Activated naive CD4-positive, alpha-beta T cell treated with anti-CD3 and anti-CD28 coated beads, Interleukin-2, amount 50 U/mL, for 72 hours (primary cell): ENCODE measurements at places on chromosomes 12 and 14. TPM values are rescaled to one million over a fixed set of nuclear protein-coding genes. Genes with fewer than 3 reads are reported as not detected.

FAM181A gene
- not detected for total RNA-seq

SPX gene
- 0.30 TPM for total RNA-seq

DNA sequence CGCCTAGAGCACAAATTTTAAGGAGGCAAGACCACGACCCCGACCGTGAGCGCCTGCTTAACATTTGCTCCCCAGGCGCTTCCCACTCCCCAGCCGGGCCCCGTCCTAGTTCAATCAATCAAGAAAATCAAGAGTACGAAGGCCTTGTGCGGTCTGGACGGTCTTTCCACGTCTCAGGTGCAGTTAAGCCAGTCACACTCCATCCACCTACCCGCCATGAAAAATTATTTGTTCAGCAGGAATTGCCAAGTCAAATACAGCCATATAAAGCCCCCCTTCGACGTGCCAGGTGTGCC, 603 bp upstream of the LRR1 start:
- DNase-seq, result no peak

DNA sequence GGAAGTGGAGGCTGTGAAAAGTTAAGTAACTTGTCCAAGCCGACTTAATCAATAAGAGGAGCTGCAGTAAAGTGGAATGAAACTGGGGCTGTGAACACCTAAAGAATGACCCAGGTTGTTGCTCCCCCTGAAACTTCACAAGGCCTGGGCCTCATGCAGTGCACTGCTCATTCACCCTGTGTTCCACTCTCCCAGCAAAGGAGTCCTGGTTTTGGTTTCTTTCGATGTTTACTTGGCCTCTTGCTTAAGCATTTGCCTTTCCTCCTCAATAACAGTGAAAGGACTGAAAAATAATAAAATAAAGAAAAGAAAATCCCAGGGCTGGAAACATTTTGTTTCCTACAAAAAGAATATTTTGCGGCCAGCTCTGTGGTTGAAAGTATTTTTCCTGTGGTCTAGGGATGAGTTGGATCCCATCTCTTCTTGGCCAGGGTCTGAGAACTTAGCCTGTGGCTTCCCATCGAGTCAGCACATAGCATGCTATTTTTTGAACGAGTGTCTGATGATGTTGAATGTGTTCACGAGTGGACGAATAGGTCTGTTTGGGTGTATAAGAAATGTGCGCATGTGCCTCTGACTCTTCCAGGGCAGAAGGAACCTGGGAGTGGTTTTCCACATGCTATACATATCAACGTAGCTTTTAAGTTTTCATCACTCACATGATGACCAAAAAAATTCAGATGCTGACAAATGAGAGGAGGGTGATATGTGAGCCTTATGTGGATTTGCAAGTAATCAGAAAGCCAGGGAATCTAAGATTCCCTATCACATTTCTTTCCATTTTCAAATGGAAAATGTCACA, 349.8 kb downstream of the ZFP36L1 start:
- DNase-seq, result no peak

DNA sequence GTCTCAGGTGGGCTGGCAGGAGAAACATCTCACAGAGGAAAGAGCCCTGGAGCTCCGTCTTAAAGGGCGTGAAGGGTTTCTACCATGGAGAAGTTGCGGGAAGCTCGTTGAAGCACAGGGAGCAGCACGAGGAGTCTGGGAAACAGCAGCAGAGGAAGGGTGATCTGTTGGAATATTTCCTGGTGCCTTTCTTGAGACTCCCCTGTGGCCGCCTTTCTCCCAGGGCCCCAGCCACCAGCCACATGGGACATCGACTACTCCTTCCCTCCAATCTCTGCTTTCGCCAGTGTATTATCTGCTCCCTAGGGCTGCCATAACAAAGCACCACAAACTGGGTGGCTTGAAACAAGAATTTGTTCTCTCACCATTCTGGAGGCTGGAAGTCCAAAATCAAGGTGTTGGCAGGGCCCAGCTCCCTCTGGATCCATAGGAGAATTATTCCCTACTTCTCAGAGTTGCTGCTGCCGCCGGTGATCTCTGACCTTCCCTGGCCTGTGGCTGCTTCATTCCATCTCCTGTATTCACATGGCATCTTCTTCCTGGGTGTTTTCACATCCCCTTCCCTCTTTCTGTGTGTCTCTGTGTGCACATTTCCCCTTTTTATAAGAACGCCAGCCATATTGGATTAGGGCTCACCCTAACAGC, 152.8 kb upstream of the GSC start:
- DNase-seq, result no peak

- DNase-seq, result no peak
Observed at GRCh38 chr14:104505085-104506074, 74.2 kb upstream of the C14orf180 start.
